ENCODE measurements at places on chromosomes 11 and 22.

DNA sequence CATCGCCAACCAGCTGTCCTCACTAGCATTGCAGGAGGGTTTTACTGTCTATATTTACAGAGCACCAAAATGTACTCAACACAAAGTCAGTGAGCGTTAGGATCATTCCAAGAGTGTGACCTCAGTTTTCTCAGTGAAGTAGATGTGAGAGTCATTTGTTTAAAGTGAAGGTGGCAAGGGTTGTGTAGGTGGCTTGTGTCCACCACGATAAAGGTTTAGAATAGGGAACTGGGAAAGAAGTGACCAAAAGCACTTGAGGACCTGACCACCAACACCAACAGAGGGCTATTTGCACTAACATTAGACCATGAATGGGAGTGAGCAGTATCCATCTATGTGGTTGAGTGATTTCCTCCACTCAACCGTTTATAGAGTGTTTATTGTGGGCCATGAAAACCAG lies 152.5 kb upstream of the POU2AF2 start:
- no peak for DNase-seq

GRCh38 chr11:117466966-117467365 lies 139.3 kb downstream of the CEP164 start:
- DNase-seq = no peak

DNA sequence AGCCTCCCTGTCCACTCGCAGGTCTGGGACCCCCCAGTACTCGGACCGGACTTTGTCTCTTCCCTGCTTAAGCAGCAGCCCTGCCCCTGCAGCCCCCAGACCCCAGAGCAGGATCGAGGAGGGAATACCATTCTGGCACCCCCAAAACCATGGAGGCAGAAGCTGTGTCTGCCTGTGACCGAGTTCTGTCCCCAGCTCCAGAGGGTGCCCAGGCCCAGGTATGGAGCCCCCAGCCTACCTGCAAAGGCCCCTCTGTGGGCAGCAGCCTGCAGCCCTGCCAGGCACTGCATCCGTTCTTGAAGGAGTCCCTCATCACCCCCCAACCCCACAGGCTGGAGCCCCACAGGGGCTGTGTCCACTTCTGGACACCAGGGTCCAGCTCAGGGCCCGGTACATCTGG lies 163.8 kb downstream of the BRD1 start:
- DNase-seq = no peak

- DNase-seq = no peak
Observed at GRCh38 chr11:112249871-112250610, 10.6 kb downstream of the PLET1 start.

DNA sequence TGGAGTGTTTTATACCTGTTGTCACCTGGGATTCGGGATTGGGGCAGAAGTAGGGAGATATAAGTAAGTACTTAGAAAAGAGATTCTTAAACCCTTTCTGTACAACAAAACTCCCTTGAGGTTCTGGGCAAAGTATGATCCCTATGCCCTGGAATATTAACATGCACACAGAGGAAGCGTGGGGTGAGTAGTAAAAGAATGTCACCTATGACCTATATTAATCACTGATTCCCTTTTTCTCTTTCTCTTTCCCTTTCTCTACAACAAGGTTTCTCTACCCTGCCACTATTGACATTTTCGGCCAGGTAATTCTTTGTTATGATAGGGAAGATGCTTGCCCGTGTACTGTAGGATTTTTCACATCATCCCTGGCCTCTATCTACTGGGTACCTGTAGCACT lies 209.7 kb upstream of the PLET1 start:
- no peak for DNase-seq

DNA sequence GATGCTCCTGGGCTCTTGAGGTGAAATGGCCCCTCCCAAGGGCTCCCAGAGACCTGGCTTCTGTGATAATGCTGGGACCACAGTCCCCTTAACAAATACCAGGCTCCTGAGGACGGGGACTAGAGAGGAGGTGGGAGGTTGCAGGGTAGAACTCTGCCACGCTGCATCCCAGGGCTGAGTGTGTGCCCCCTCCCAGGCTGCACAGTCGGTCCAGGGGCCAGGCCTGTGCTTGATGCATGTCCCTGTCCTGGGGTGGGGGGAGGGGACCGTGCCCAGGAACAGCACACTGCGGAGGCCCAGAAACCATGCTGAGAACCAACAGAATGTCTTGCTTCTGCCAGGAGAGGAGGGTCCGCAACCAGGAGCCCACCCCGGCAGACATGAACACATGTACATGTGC lies 9.3 kb downstream of the CSF2RB start:
- no peak for DNase-seq

DNA sequence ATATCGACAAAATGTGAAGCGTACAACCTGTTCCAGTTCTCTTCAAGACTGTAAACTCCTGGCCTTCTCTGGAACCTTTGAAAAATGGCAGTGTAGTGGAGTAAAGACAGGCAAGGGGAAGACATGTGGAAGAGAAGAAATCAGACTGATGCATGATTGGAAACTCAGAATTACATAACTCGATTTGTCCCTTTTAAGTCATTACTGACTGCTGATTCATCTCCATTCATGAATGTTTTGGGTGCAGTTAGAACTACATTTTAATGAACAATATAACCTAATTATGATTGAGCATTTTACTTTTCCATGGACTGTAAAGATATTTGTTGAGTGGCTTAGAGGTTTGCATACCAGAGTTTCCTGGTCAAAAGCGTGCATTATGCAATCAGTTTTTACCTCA lies 32.9 kb downstream of the FAT3 start:
- no peak for DNase-seq

DNA sequence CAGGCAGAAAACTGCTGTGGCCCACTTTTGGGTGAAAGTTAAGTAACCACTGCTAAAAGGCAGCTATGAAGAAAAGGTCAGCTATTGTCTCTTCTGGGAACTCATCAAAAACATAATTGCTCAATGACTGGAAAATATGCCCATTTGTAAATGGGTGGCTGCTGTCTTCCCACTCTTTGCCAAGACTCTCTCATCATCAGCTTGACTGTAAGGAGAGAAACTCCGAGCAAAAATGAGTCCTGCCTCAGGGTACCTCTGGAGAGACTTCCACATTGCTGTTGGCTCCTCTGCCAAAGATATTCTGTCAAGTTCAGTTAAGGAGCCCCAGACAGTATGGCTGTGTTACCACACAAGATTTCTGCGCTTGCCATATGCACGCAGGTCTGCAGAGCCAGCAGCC lies 138.7 kb downstream of the BBOX1 start:
- DNase-seq = no peak

- no peak for DNase-seq
Observed at GRCh38 chr11:85088286-85088685, 538.9 kb downstream of the DLG2 start.

DNA sequence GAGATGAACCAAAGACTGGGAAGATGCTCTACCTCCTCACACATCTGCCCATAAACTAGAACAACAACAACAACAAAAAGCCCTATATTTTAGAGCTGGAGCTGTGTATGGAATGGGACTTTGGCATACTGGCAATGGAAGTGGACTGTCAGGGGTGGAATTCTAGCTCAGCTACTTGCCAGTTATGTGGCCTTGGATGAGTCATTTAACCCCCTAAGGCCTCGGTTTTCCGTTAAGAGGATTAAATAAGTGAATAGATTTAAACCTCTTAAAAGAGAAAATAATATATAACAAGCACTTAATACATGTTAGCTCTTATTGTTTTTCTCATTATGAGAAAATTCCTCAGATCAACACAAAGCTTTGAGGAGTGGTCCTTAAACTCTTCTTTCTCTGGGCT lies 195.0 kb downstream of the KIF18A start:
- DNase-seq = no peak

DNA sequence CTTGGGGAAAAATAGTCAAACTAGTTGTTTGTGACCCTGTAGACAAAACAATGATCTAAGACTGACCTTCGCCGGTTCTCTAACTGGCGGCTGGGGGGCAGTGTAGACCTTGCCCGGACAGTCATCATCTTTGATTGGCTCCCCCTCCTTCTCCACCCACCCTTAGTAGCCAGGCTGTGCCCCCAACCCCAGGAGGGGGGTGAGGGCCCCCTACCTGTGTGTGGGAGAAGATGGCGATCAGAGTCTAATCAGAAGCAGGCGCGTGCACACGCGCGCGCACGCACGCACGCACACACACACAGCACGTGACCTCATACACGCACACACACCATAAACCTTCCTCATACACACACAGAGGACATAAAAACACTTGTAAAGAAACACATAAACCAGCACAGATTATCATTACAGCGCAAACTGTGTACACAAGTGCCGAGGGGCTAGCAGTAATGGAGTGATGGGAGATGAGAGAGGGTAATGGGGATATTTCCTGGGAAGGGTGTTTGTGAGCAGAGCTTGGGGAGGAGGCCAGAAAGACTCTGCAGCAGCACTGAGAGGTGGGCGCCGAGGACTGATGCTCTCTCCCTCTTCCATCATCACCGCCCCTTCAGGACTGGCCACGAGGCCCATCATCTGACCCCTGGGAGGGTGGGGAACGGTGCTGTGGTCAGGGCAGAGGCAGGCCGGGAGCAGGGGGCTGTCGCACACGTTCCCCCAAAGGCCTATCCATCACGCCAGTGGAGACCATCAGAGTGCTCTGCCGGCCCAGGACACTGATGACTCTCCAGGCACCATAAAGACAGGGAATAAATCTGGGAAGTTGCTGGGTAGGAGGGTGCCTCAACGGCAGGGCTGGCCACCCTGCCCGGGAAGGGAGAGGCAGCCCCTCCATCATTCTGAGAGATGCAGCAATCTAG lies 12.2 kb downstream of the NECTIN1 start:
- DNase-seq = no peak

- DNase-seq = no peak
Observed at GRCh38 chr11:60316317-60316716, 10.7 kb upstream of the MS4A6E start.

DNA sequence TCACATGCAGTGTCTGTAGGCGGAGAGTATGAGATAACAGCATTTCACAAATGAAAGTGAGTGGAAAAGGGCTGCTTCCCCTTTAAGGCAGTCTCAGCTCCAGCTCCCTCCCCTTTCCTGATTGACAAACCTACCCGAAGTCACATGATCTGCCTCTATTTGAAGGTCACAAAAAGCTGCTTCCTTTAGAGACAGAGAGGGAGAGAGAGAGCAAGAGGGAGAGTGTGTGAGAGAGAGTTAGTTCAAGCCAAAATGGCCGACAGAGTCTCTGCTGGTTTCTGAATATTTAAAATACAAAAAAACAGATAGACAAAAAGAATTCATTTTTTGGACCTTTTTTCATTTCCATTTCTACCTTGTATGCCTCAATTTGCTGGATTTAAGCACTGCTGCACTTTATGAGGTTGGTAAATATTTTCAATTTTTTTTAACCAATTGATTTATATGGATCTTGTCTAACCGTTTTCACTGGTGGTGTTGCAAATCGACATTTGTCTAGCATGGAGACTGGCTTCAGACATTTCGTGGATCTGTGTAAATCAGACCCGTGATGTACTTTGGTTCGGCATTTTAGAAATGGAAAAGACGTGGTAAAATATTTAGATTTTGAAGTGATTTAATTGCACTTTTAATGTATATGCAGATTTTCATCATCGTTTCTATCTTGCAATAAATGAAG lies at the start of gene TNRC6B:
TNRC6B (plus strand) TSS at position 188 of the 679 bp plus-strand sequence; CDS start at position 399, 211 bp downstream.
- DNase-seq = peak; percentile 99

GRCh38 chr11:19450282-19450681 lies 209.5 kb upstream of the E2F8 start:
- no peak for DNase-seq

DNA sequence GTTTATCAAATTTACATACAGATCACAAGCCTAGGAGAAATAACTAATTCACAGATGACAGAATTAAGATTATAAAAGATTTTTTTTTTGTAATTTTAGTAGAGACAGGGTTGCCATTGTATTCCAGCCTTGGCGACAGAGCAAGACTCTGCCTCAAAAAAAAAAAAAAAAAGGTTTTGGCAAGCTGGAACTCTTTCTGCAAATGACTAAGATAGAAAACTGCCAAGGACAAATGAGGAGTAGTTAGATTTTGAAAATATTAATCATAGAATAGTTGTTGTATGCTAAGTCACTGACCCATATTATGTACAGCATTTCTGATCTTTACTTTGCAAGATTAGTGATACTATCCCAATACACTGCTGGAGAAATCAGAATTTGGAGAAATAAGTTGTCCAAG lies 99.2 kb downstream of the C11orf65 start:
- DNase-seq = no peak

DNA sequence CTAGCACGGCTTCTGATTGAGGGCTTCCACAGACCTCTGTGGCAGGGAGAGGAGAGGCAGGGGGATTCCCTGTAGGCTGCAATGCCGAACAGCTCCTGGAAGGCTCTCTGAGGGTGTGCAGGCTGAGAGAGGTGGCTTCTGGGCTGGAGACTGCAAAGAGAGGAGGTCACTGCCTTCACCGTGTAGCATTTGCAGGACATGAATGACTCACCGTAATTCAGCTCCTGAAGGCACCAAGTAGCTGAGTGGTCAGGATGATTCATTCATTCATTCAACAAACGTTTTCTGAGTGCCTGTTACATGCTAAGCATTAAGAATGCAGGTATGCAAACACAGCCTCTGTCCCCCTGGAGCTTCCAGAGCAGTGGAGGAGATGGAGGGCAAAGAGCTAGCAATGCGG lies 18.0 kb upstream of the EIF3D start:
- no peak for DNase-seq

- DNase-seq = no peak
Observed at GRCh38 chr11:4704054-4704789, at the start of gene MMP26. Gene MMP26, plus strand, starts transcription at chr11:4704784.

- no peak for DNase-seq
Observed at GRCh38 chr11:118705791-118706545, 26.5 kb upstream of the TREH start.

DNA sequence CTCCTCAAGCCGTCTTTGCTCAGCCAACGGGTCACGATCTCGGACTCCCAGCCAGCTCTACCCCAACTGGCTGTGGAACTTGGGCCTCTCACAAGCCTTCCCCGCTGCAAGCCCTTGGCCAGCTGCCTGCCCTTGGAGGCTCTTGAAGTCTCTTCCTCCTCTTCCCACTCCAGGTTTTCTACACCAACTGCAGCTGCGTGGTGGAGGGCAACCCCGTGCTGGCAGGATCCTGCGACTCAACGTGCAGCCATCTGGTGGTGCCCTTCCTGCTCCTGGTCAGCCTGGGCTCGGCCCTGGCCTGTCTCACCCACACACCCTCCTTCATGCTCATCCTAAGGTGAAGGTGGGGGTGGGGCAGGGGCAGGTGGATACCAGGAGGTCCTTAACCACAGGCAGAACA lies 40.5 kb upstream of the TPBGL start:
- no peak for DNase-seq

DNA sequence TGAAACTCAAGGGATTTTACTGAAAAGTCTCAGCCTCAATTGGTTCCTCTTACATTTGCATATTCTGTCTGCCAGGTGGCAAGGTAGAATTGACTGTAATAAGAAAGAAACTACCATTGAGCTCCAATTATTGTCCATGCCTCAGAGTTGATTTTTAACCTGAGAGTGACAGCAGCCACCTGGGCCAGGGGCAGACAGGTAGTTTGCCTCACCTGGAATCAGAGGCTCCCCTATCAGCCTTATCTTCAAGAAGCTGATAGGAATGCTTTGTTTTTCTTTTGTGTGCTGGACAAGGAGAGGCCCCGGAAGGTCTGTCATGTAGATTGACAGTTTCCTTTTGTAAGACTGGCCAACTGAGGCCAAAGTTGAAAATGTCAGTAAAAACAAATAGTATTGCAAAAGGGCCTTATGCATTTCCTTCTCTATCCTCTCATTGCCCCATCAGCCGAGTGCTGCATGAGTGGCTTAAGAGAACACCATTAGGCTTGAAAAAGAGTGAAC lies 34.1 kb downstream of the CD44 start:
- DNase-seq = no peak

- DNase-seq = no peak
Observed at GRCh38 chr11:125454047-125454446, 42.0 kb downstream of the FEZ1 start.

- DNase-seq = no peak
Observed at GRCh38 chr11:127965939-127966668, 621.3 kb downstream of the ETS1 start.

All from Kasumi-1 (cell line).